ENCODE measurements at places on chromosomes 7 and 10.

DNA sequence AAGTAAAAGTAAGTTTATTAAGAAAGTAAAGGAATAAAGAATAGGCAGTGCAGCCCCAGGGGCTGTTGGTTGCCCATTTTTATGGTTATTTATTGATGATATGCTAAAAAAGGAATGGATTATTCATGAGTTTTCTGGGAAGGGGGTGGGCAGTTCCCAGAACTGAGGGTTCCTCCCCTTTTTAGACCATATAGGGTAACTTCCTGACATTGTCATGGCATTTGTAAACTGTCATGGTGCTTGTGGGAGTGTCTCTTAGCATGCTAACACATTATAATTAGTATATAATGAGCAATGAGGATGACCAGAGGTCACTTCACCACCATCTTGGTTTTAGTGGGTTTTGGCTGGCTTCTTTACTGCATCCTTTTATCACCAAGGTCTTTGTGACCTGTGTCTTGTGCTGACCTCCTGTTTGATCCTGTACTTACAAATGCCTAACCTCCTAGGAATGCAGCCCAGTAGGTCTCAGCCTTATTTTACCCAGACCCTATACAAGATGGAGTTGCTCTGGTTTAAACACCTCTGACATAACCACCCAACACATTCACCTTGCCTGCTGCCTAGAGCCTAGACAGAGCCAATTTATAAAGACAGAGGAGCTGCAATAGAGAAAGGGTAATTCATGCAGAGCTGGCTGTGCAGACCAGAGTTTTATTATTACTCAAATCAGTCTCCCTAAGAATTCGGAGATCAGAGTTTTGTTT, 10.9 kb upstream of the ERCC6 start:
- no peak for DNase-seq

DNA sequence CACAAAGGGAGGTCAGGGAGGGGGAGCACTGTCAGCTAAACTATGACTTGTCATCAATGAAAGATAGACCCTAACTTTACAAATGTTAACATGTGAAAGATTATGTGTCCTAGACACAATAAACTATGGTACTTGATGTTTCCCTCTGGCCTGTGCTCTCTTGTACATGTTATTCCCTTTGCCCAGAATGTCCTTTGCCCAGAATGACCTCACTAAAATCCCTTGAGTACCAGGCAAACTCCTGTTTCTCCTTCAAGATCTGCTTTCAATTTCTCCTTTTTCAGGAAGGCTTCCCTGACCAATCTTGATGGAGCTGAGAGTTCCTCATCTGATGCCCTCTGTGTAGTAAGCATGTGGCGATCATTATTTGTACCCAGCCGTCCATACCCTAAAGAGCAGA, 143.1 kb downstream of the ZNF365 start:
- DNase-seq = peak; percentile 33

GRCh38 chr10:107025676-107026075, 138.8 kb downstream of the SORCS1 start:
- DNase-seq = no peak

GRCh38 chr10:81036257-81036656, 498.6 kb downstream of the SH2D4B start:
- DNase-seq = no peak

GRCh38 chr7:107495516-107495915, 25.7 kb downstream of the GPR22 start:
- no peak for DNase-seq

DNA sequence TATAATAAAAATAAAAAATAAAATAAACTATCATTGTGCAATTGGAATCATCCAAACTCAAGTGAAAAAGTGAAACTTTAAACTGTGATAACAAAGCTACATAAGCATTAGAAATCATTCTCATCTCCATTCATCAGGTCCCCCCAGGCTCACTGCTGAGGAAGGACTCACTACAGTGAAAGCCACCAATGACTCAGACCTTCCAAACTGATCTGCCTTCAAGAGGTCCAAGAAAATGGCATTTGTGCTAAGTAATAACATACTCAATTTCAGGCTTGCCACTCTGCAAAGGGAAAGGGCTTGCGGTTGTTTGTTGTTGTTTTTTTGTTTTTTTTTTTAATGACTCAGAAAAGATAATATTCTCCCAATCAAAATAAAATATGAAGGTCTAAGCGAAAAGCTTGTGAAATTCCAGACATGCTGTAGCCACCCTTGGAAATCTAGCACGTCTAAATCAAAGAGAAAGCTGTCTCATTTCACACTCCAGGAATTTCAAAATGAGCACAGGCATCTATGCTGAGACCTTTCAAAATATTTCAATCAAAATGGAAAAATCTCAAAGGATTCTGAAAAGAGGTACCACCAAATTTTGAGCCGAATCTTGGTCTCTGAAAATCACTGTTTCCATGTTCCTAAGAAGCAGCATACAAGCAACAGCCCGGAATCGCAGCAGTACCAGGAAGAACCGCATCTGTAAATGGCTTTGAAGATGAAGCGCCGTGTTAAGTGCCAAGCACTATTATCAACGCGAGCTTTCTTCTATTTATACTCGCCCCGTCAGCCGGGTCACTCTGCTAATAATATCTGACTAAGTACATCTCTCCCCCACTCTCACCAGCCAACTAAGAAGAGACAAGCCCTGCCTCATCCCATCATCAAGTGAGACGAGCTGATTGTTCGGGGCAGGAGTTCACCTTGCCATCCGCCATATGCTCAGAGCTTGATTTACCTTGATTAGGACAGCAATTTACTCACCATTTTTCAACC, 13.5 kb downstream of the SFMBT2 start:
- DNase-seq = no peak

- DNase-seq = no peak
These were observed 10.7 kb downstream of the DPYSL4 start for GRCh38 chr10:132197271-132198067.

Data from inflammatory macrophage (primary cell).